ENCODE measurements at places on chromosomes 2 and 18.

- no peak for DNase-seq
- H3K4me1 ChIP-seq, result peaks cover 34% of the 10 kb centered on the region
- no peaks in the 10 kb centered on the region for H3K27me3 ChIP-seq
- no peak overlapping the region for H3K27ac ChIP-seq
These were observed 1.9 kb upstream of the ZC3H15 start for GRCh38 chr2:186484062-186484735.

DNA sequence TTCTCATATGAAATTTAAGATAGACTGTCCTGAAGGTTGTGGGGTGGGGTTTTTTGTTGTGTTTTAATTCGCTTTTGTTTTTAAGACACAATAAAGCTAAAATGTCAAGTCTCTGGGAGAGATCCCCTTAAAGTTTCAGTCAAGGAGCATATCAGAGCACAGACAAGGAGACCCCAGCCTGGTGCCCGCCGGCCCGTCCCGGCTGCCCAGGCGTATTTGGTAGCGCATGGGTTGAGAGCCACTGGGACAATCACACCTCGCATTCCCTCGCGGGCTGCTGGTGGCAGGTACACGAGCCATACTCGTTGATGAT lies 2.6 kb downstream of the LRRTM1 start:
- no peak overlapping the region for H3K4me3 ChIP-seq
- DNase-seq, result no peak
- no peak overlapping the region for H3K27ac ChIP-seq
- peaks cover 50% of the 10 kb centered on the region for H3K27me3 ChIP-seq
- H3K36me3 ChIP-seq, result no peaks in the 10 kb centered on the region

DNA sequence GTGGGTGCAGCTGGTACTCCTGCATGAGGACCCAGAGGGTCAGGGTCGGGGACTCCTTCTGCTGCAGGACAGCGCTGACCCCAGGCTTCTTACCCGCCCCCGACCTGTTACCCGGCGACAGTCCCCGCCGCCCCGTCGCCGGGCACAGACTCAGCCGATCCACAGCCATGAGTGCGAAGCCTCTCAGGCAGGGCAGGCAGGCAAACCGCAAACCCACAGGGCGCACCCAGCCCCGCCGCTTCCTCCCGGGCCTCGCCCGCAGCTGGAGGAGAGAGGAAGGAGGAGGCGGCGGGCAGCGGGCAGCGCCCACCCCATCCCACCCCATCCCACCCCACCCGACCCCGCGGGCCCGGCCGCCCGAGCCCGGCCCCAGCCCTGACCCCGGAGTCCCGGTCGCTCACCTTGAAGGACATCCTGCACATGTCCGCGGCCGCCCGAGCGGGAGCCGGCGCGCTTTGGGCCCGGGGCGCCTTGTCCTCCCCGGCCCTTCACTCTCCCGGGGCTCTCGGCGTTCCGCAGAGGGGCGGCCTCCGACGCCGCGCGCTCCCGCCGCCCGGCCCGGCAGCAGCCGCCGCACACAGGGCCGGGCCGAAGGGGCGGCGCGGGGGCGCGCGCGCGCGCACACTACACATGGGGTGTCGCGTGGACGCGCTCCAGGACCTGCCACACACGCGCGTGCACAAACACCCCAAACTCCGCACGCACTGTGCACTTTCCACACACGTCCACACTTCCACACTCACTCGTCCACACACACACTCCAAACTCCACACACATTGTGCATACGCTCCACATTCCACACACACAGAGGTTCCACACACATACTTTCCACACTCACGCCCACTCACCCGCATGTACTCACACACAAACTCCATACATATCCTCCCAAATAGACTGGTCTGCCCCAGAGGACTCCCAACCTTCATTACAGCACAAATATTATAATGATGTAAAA lies at the start of gene ANKRD29:
TSS of gene ANKRD29 (minus strand) at position 603 of the 955 bp plus-strand sequence. CDS start at position 422, 181 bp downstream.
- no peaks in the 10 kb centered on the region for H3K4me1 ChIP-seq
- no peak for DNase-seq
- H3K4me3 ChIP-seq, result peak within 1 kb of the TSS; percentile 51
- no peaks in the 10 kb centered on the region for H3K36me3 ChIP-seq
- peaks cover 44% of the 10 kb centered on the region for H3K27me3 ChIP-seq

- no peak overlapping the region for H3K27ac ChIP-seq
- no peak overlapping the region for H3K4me3 ChIP-seq
- DNase-seq, result no peak
- no peaks in the 10 kb centered on the region for H3K4me1 ChIP-seq
- no peaks in the 10 kb centered on the region for H3K36me3 ChIP-seq
- peaks cover 3% of the 10 kb centered on the region for H3K27me3 ChIP-seq
These were observed 72.9 kb downstream of the DCDC2C start for GRCh38 chr2:3776311-3776710.

GRCh38 chr2:179561702-179562101 lies 297.1 kb upstream of the SESTD1 start:
- peaks cover 32% of the 10 kb centered on the region for H3K4me1 ChIP-seq
- peak overlapping the region; percentile 60 for H3K27ac ChIP-seq
- DNase-seq, result no peak
- peak overlapping the region; percentile 48 for H3K4me3 ChIP-seq
- no peaks in the 10 kb centered on the region for H3K36me3 ChIP-seq
- no peaks in the 10 kb centered on the region for H3K27me3 ChIP-seq

GRCh38 chr2:113117541-113118262 lies 9.7 kb upstream of the IL1RN start:
- H3K36me3 ChIP-seq, result no peaks in the 10 kb centered on the region
- H3K4me1 ChIP-seq, result no peaks in the 10 kb centered on the region
- H3K27ac ChIP-seq, result no peak overlapping the region
- H3K27me3 ChIP-seq, result no peaks in the 10 kb centered on the region
- no peak overlapping the region for H3K4me3 ChIP-seq

GRCh38 chr2:60840880-60841279 lies 40.5 kb upstream of the REL start:
- H3K36me3 ChIP-seq, result no peaks in the 10 kb centered on the region
- no peaks in the 10 kb centered on the region for H3K4me1 ChIP-seq
- H3K4me3 ChIP-seq, result no peak overlapping the region
- DNase-seq, result no peak

GRCh38 chr2:175834477-175834876 lies 167.6 kb downstream of the LNPK start:
- DNase-seq, result no peak
- no peak overlapping the region for H3K4me3 ChIP-seq
- no peaks in the 10 kb centered on the region for H3K27me3 ChIP-seq
- no peaks in the 10 kb centered on the region for H3K36me3 ChIP-seq

GRCh38 chr2:127164761-127165538 lies 55.1 kb downstream of the CYP27C1 start:
- H3K4me1 ChIP-seq, result peaks cover 6% of the 10 kb centered on the region
- no peak overlapping the region for H3K4me3 ChIP-seq
- no peak for DNase-seq
- H3K27me3 ChIP-seq, result no peaks in the 10 kb centered on the region
- no peaks in the 10 kb centered on the region for H3K36me3 ChIP-seq

DNA sequence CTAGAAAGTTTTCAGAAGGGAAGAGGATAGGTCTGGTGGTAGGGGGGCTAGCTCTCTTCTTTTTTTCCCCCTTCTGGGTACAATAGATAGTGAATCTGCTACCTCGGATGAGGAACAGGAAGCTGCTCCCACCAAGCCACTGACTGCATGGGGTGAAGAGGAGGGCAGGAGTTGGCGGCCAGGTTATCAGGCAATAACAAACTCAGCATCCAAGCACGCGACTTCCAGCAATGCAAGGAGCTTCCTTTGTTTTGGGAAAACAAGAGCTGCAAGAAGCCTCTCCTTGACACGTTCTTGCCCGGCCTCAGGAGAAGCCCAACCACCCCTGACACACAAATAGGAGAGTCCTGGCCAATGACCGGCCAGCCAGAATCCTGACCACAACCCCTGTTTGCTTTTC lies 32.2 kb downstream of the NHEJ1 start:
- peaks cover 2% of the 10 kb centered on the region for H3K4me1 ChIP-seq
- H3K36me3 ChIP-seq, result no peaks in the 10 kb centered on the region
- H3K4me3 ChIP-seq, result no peak overlapping the region
- no peaks in the 10 kb centered on the region for H3K27me3 ChIP-seq

DNA sequence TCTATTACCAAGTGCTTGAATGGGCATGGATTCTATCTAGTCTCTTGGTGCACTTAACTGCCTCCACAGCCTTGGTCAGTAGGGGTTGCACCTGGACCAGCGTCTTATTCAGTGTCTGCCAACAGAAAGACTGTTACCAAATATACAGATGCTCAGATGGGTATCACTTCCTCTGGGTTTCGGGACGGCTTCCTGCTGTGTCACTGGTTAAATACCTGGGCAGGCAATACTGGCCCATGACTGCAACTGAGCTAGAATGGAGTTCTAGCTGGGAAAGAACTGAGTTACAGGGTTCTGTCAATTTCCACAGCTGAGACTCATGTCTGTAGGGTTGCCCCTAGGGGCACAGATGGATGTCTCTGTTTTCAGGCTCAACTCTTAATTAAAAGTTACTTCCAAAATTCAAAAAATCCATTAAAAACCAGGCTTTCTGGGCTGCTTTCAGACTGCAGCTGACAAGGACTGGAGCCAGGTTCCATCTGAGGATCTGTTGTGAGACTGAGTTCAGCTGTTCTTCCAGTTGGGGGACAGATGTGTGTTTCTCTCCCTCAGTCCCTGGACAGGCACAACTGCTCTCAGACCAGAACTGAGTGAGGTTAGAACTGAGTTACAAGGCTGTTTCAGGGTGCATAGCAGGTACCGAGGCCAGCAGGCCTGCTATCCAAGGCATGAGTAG lies 789.6 kb upstream of the SLC8A1 start:
- no peaks in the 10 kb centered on the region for H3K4me1 ChIP-seq
- H3K27ac ChIP-seq, result no peak overlapping the region
- no peak for DNase-seq
- no peak overlapping the region for H3K4me3 ChIP-seq

DNA sequence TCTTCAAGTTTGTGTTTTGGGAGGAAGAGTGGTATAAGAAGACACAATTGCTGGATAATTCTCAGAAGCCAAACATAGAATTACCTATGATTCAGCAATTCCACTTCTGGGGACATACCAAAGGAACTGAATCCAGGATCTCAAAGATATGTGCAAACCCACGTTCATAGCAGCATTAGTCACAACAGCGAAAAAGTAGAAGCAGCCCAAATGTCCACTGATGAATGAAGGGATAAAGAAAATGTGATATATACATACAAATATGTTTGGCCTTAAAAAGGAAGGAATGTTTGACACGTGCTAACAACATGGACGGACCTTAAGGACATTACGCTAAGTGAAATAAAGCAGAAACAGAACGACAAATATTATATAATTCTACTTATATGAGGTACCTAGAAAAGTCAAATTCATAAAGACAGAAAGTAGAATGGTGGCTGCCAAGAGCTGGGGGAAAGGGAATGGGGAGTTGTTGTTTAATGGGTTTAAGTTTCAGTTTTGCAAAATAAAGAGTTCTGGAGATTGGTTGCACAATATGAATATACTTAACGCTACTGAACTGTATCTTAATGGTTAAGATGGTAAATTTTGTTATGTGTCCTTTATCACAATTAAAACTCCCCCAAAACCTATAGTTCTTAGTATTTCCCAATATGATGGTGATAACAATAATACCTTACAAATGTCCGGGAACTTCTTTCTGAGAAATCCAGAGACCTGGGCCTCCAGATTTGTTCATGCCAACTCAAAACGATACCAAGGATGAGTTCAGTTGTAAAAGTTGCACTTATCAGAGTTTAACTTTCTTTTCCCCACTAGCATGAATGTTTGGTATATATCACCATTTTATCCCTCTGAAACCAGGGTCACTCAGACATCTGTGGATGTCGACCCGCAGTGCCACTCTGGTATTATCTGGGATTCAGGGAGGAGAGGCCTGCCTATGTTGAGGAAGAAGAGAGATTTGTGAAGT lies 33.7 kb upstream of the WIPF1 start:
- H3K4me3 ChIP-seq, result no peak overlapping the region
- H3K27me3 ChIP-seq, result no peaks in the 10 kb centered on the region
- no peak overlapping the region for H3K27ac ChIP-seq
- no peak for DNase-seq
- H3K36me3 ChIP-seq, result no peaks in the 10 kb centered on the region
- H3K4me1 ChIP-seq, result peaks cover 15% of the 10 kb centered on the region

GRCh38 chr2:29323301-29323700 lies 208.1 kb downstream of the CLIP4 start:
- H3K27me3 ChIP-seq, result peaks cover 4% of the 10 kb centered on the region
- no peak for DNase-seq
- H3K27ac ChIP-seq, result no peak overlapping the region
- no peaks in the 10 kb centered on the region for H3K36me3 ChIP-seq

DNA sequence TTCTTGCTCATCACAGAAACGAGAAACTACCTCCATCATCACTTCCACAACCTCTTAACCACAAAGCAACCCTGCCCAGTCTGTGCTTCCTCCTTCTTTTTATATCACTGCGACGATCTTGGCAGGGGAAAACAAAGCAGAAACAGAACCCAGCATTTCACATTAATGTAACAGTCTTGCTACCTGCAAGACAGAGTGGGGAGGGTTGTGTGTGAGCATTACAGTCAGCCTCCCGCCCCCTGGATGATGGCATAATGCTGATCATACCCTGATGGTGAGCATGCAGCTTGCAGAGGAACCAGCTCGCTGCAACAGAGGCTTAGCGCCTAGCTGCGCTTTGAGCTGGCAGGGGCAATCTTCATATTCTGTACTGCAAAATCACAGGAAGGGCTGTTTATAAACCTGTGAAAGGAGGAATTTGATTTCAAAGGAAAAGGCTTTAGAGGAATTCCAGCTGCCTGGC lies 376.1 kb downstream of the IRS1 start:
- H3K27ac ChIP-seq, result no peak overlapping the region
- no peaks in the 10 kb centered on the region for H3K27me3 ChIP-seq
- DNase-seq, result no peak
- no peak overlapping the region for H3K4me3 ChIP-seq
- H3K36me3 ChIP-seq, result no peaks in the 10 kb centered on the region
- peaks cover 13% of the 10 kb centered on the region for H3K4me1 ChIP-seq

- DNase-seq, result no peak
- no peak overlapping the region for H3K4me3 ChIP-seq
- no peaks in the 10 kb centered on the region for H3K4me1 ChIP-seq
- H3K27ac ChIP-seq, result no peak overlapping the region
- H3K27me3 ChIP-seq, result no peaks in the 10 kb centered on the region
These were observed 153.8 kb downstream of the ASB1 start for GRCh38 chr2:238580486-238580885.

DNA sequence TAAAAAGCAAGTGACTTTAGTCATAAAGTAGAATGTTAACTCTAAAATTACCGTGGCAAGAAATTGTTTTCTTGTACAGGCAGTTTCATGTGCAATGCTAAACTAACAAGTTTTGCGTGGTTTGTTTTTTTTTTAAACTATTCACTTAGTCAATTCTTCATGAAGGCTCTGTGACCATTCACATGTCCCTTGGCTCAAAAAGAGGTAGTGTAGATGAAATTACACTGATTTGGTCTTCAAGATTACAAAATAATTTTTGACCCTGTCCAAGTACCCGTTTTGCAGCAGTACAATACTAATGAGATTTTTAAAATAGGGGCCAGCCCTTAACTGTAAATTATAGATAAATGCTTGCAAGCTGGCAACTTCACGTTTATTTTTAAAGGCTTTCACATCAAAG lies 1.3 kb downstream of the TMEM131 start:
- H3K36me3 ChIP-seq, result no peaks in the 10 kb centered on the region
- no peaks in the 10 kb centered on the region for H3K27me3 ChIP-seq
- no peak for DNase-seq
- peak overlapping the region; percentile 94 for H3K27ac ChIP-seq
- H3K4me3 ChIP-seq, result peak overlapping the region; percentile 97

- H3K4me1 ChIP-seq, result peaks cover 70% of the 10 kb centered on the region
- no peaks in the 10 kb centered on the region for H3K36me3 ChIP-seq
- H3K4me3 ChIP-seq, result peak overlapping the region; percentile 23
- H3K27ac ChIP-seq, result peak overlapping the region; percentile 86
These were observed 34.8 kb downstream of the USP34 start for GRCh38 chr2:61436092-61436491.
